Left lung (tissue), 14 donors: ENCODE measurements at places on chromosomes 2 and 18. TPM values are rescaled to one million over a fixed set of nuclear protein-coding genes. Genes with fewer than 3 reads are reported as not detected.

DNA sequence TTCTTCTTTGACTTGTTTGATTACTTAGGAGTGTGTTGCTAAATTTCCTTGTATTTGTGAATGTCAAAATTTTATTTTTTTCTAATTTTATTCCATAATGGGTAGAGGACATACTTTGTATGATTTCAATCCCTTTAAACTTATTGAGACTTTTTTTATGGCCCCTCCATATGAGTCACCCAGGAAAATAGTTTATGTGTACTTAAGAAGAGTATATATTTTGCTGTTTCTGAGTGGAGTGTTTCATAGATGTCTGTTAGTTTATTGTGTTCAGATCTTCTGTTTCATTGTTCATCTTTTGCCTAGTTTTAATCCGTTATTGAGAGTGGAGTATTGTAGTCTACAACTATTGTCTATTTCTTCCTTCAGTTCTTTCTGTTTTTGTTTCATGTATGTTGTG, 81.9 kb downstream of the EPB41L5 start:
- no peak overlapping the region for H3K4me3 ChIP-seq
- DNase-seq = no peak
- peaks cover 8% of the 10 kb centered on the region for H3K36me3 ChIP-seq
- H3K27ac ChIP-seq = no peak overlapping the region
- H3K27me3 ChIP-seq = no peaks in the 10 kb centered on the region

- H3K4me1 ChIP-seq = peaks cover 11% of the 10 kb centered on the region
- no peak overlapping the region for H3K4me3 ChIP-seq
- DNase-seq = no peak
- H3K36me3 ChIP-seq = no peaks in the 10 kb centered on the region
- H3K27ac ChIP-seq = no peak overlapping the region
- peaks cover 41% of the 10 kb centered on the region for H3K27me3 ChIP-seq
Observed at GRCh38 chr2:120743657-120744056, 8.0 kb downstream of the GLI2 start.

DNA sequence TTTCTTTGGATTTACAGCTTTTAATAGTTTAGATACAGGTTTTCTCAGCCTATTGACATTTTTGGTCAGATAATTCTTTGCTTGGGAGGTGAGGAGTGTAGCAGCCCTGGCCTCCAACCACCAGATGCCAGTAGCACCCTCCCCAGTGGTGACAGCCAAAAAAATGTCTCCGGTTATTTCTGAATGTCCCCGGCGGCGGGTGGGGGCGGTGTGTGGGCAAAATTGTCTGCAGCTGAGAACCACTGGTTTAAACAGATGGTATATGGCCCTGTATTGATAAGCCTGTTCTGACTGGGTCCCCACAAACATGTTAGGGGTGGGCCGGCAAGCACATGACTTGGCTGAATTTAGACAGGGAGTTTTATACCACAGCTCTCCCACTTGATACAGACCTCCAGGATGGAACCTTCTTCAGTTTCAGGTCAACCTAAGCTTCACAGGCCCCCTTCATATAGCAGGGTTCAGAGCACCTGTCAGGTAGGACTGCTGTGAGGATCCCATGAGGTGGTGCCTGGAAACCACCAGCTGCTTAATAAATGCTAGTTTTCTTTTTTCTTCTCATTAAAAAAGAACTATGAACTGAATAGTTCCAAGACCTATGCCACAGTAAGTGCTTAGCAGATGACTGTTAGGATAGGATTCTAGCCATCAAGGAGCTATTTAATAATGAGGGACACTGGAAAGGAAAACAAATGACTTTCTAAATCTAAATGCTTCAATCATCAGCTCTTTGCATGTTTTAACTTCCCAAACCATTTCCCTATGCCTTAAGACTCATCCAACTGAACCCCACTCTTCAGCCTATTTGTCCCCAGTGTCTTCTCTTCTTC, 18.1 kb downstream of the LPIN2 start:
- DNase-seq = no peak
- no peaks in the 10 kb centered on the region for H3K27me3 ChIP-seq
- H3K36me3 ChIP-seq = no peaks in the 10 kb centered on the region
- H3K27ac ChIP-seq = no peak overlapping the region
- H3K4me3 ChIP-seq = no peak overlapping the region

DNA sequence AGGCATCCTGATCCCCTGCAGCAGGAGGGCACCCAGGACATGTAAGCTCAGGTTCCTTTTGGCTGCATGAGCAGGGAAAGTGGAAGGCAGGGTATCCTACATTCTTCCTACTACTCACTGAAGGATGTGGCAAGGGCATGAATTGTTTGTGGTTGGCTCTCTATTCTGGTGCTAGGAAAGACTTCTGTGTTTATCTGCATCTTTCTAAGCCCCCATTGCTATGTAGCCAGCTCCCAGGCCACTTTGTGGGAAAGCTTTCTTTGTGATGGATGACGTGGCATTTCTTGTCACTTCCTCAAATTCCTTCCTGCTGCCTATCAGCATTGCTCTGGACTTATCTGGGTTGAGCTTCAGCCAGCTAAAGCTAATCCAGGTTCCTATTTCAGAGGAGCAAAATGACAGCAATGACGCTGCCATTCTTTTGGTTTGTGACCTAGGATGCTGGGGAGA, 46.2 kb downstream of the MEIS1 start:
- DNase-seq = no peak
- H3K4me3 ChIP-seq = no peak overlapping the region
- H3K4me1 ChIP-seq = peaks cover 5% of the 10 kb centered on the region
- no peaks in the 10 kb centered on the region for H3K27me3 ChIP-seq

- peak overlapping the region; percentile 74 for H3K4me3 ChIP-seq
- peak overlapping the region; percentile 98 for H3K27ac ChIP-seq
- H3K27me3 ChIP-seq = no peaks in the 10 kb centered on the region
- DNase-seq = no peak
Observed at GRCh38 chr2:109613081-109613921, 465 bp downstream of the SEPTIN10 start.

DNA sequence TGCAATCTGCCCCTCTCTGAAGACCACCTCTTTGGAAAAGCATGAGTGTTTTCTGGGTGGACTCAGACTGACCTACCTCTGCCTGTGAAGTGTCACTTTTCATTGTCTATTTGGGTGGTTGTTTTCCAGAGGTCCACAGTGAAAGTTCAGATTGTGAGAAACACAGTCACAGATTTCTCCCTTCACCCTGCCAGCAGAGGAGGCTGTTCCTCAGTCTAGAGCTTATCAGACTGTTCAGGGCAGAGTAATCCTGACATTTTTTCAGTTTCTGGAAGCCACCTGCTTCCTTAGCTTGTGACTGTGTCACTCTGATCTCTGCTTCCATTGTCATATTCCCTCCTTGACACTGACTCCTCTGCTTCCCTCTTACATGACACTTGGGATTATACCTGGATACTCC, 55.4 kb upstream of the RMP24 start:
- H3K27me3 ChIP-seq = peaks cover 7% of the 10 kb centered on the region
- H3K4me1 ChIP-seq = no peaks in the 10 kb centered on the region
- H3K27ac ChIP-seq = no peak overlapping the region
- DNase-seq = no peak
- H3K4me3 ChIP-seq = no peak overlapping the region

- no peak overlapping the region for H3K4me3 ChIP-seq
- no peaks in the 10 kb centered on the region for H3K36me3 ChIP-seq
Observed at GRCh38 chr18:51211552-51211951, 14.1 kb upstream of the MEX3C start.

DNA sequence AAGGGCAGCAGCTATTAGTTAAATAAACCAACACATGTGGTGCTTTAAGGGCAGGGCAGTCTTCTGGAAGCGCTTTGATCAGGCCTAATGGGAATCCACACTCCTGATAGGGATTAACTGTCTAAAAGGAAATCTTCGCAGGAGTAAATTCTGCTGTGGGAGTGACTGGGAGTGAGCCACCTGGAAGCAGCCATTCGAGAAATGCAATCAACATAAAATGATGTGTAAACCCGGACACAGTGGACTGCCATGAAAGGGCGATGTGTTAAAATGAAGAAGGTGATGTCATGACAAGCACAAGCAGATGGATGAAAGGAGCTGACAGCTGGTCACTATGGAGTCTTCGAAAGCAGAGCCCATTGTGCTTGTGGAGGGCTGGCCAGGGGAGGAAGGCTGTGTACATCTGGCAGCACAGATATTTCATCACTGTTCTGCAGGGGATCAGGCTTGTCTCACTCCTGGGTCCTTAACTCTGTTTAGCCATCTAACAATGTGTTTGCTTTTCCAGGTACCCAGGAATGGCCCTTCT, 24.8 kb upstream of the GALNT14 start:
- no peak overlapping the region for H3K4me3 ChIP-seq
- DNase-seq = no peak
- no peak overlapping the region for H3K27ac ChIP-seq

- DNase-seq = no peak
- no peak overlapping the region for H3K27ac ChIP-seq
- no peak overlapping the region for H3K4me3 ChIP-seq
- H3K4me1 ChIP-seq = peaks cover 12% of the 10 kb centered on the region
Observed at GRCh38 chr2:151422917-151423439, 13.3 kb downstream of the RIF1 start.

- no peak overlapping the region for H3K27ac ChIP-seq
- no peaks in the 10 kb centered on the region for H3K36me3 ChIP-seq
- DNase-seq = no peak
- H3K27me3 ChIP-seq = no peaks in the 10 kb centered on the region
Observed at GRCh38 chr2:127007652-127008051, 99.3 kb downstream of the BIN1 start.

GRCh38 chr2:65019675-65020195, 30.5 kb downstream of the SLC1A4 start:
- H3K4me3 ChIP-seq = no peak overlapping the region
- H3K4me1 ChIP-seq = peaks cover 25% of the 10 kb centered on the region
- H3K36me3 ChIP-seq = peaks cover 42% of the 10 kb centered on the region
- no peaks in the 10 kb centered on the region for H3K27me3 ChIP-seq
- no peak for DNase-seq

DNA sequence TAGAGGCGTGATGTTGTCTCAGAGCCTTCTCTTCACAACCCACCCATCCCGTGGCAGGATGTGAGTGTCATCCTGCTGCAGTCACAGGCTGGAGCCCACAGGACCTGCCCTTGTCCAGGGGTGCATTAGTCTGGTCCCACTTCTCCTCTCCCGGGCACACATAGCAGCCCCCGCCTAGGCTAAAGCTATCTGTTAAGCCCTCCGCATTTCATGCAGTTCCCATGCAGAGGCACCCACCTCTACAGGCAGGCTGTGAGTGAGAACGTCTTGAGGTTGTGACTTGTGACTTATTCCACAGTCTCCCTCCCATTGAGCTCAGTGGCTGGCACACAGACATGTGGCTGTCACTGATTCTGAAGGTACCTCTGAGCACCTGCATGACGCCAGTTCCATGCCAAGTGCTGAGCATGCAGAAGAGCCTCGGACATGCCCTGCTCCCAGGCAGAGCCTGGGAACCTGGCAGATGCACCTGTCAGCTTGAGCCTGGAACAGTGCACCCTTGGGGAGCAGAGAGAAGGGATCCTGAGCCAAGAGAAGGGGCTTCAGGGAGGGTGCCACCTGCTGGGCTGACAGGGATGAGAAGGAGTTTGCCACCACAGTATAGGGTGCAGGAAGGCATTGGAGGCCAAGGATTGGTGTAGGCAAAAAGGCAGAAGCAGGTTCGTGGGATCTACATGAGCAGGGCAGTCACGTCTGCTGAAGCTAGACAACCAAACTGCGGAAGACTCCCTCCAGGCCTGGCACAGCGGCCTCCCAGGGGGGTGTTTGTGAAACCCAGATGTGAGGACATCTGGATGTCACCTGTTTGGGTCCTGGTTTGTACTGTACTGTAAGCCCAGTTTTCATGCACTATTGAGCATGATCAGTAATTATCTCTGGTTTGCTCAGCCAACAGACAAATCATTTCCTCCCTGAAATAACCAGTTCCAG, 213.6 kb downstream of the GLI2 start:
- no peaks in the 10 kb centered on the region for H3K36me3 ChIP-seq
- H3K4me3 ChIP-seq = no peak overlapping the region
- no peak for DNase-seq
- H3K27me3 ChIP-seq = no peaks in the 10 kb centered on the region
- H3K4me1 ChIP-seq = no peaks in the 10 kb centered on the region
- no peak overlapping the region for H3K27ac ChIP-seq

GRCh38 chr2:46705654-46706053, 210.0 kb downstream of the MCFD2 start:
- DNase-seq = no peak
- H3K4me1 ChIP-seq = peaks cover 30% of the 10 kb centered on the region
- H3K27ac ChIP-seq = no peak overlapping the region
- H3K27me3 ChIP-seq = no peaks in the 10 kb centered on the region
- H3K4me3 ChIP-seq = no peak overlapping the region

GRCh38 chr2:70010576-70011111, 49.2 kb upstream of the ASPRV1 start:
- no peak for DNase-seq
- no peak overlapping the region for H3K27ac ChIP-seq
- no peaks in the 10 kb centered on the region for H3K36me3 ChIP-seq
- no peaks in the 10 kb centered on the region for H3K4me1 ChIP-seq

DNA sequence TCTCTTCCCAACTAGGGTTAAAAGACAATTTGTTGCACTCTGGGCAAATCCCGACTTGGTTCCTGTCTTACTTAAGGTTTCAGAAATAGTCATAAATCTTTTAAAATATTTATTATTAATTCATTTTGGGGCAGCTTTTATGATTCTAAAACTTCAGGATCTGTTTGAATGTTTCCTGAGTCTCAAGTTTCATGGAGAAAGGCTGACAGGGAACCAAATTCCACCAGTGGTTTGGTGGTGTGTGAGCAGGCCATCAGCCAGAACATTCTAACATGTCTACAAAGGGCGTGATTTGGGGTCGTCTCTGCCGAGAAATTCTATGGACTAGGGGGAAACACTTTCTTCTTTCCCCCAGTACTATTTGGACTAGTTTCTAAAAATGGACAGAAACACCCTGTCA, 366.4 kb downstream of the ZNF521 start:
- H3K4me3 ChIP-seq = no peak overlapping the region
- H3K4me1 ChIP-seq = peaks cover 11% of the 10 kb centered on the region
- H3K27ac ChIP-seq = peak overlapping the region; percentile 70
- no peaks in the 10 kb centered on the region for H3K36me3 ChIP-seq

DNA sequence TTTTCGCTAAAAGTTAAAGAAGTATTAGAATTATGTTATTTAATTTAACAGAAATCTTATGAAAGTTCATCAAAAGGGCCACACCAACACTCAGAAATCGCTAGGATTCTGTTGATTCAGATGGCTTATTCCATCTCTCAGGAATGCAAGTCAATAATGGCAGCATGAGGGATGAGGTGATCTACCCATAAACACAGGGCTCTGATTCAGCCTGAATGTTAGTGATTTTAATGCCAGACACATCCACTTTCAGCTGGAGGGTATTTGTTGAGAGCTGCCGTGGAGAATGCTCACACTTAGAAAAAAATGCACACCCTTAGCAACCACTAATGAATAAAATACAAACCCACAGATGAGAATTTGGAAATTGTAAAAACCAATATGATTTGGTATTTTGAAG, 173.3 kb upstream of the ERBB4 start:
- H3K4me3 ChIP-seq = no peak overlapping the region
- no peaks in the 10 kb centered on the region for H3K36me3 ChIP-seq
- H3K27me3 ChIP-seq = no peaks in the 10 kb centered on the region
- no peaks in the 10 kb centered on the region for H3K4me1 ChIP-seq

Gene MAB21L4
- 20.6 TPM for total RNA-seq

Gene CROCC2
- total RNA-seq = 0.32 TPM

Gene SLC9A4
- total RNA-seq = not detected

Gene KCNE4
- 5.9 TPM for total RNA-seq

Gene C2orf72
- 0.67 TPM for total RNA-seq

Gene MAPRE3
- total RNA-seq = 23.5 TPM

Gene PCARE
- total RNA-seq = 0.23 TPM

Gene FAHD2A
- total RNA-seq = 23.6 TPM

Gene LIMS3
- 1.7 TPM for total RNA-seq

Gene CFAP53
- 2.3 TPM for total RNA-seq

Gene LIPG
- total RNA-seq = 47.1 TPM
